IMR-90 (cell line): ENCODE measurements at places on chromosomes 5 and 9.

- no peak for DNase-seq
These were observed 199.0 kb upstream of the TARS1 start for GRCh38 chr5:33241802-33242201.

DNA sequence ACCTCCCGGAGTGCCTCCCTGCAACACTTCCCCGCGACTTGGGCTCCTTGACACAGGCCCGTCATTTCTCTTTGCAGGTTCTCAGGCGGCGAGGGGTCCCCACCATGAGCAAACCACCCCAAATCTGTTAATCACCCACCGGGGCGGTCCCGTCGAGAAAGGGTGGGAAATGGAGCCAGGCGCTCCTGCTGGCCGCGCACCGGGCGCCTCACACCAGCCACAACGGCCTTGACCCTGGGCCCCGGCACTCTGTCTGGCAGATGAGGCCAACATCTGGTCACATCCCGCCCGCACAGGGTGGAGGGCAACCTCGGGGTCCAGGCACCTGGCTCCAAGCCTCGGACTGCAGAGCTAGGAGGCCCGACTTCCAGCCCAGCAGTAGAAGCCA, 776 bp upstream of the TERT start:
- DNase-seq, result no peak

GRCh38 chr5:132766806-132767055, 10.3 kb downstream of the SEPTIN8 start:
- DNase-seq, result no peak

DNA sequence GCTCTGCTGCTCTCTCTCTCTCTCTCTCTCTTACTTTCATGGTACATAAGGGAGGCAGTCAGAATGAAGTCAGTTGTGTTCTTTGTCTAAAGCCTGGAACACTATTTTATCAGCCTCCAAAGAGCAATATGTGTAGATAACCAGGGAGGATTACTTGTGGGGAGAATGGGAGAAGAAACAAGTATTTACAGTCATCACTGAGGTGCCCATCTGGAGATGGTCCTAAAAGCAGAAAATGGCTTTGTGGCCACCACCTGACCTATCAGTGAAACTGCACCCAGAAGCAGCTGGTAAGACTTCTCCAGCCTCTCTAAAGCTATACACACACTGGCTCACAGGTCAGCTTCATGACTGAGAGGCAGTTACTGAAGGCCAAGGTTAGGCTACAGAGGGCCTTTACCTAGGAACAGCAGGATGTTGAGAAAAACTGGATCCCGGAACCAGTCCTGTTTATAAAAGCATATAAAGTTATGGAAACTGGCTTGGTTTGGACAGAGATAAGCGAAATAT, 75.1 kb downstream of the MRPS27 start:
- peak; percentile 61 for DNase-seq

- DNase-seq, result no peak
These were observed 18.2 kb downstream of the ASS1 start for GRCh38 chr9:130462685-130463540.

DNA sequence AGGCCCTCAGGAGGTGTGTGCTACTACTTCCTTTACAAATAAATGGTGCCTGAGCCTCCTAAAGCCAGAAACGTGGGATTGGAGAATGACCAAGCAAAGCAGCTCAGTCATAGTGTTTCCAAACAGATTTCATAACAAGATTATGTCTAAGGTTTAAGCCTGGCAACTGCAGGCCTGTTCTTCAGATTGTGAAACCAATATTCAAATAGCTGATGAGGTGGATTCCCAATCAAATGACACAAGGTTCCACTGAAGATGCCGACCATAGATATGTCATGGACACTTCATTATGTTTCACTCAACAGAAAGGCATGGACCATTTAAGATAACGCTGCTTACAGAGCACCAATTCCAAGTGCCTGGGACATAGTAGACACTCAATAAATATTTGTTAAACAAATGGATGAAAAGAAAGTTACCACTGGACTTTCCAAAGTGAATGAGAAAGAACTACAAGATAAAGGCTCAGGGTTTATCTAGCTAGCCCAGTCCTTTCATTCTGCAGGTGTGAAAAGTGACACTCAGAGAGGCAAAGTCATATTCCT, 189.5 kb downstream of the ACTL7B start:
- DNase-seq, result peak; percentile 2

GRCh38 chr5:158387499-158387898, 528.6 kb upstream of the CLINT1 start:
- no peak for DNase-seq

GRCh38 chr5:92713335-92713743, 867.7 kb downstream of the NR2F1-AS1 start:
- DNase-seq, result no peak

DNA sequence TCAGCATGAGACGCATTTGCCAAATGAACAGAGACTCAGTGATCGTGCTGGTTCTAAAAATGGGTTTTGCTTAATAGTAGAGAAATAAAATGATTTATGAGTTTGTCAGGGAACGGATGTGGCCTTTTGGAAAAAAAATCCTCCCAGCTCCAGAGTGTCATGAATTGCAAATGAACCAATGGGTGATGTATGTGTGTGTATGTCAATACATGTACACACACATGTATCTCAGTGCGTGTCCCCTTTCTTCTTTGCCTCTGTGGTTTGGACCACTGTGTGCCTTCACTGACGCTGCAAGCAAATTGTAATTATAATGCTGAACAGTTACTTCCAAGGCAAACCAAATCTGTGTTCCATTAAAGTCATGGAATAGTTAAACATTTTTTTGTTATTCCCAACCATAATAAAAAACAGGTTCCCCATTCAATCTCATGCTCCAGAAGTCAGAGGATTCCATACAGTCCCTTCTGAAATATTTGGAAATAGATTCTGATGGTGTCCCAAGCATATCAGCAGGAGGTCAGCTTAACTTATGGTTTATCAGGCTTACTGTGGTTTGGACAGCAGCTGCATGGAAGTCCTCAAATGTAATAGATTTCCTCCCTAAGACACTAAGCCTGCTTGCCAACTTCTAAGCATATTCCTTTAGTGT, 630.5 kb downstream of the ACTL7B start:
- DNase-seq, result no peak

DNA sequence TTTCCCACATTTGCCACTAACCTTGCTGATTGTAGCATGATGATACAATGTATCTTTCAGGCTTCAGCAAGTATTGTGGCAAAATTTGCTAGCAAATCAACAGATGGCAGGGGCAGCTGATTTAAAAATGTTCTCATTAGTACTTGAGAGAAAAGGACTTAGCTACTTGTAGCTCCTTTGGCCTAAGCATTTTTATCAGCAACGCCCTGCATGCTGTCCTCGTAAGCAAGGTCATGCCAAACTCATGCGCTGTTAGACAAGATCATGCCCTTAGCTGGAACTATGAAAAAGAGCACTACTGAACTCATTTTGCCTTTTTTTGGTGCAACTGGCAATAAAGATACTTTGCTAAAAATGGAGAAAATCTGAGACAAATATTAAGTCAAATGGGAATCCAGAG, 197.1 kb downstream of the ICE1 start:
- no peak for DNase-seq

- DNase-seq, result no peak
These were observed 6.4 kb upstream of the STARD4 start for GRCh38 chr5:111518777-111519176.

DNA sequence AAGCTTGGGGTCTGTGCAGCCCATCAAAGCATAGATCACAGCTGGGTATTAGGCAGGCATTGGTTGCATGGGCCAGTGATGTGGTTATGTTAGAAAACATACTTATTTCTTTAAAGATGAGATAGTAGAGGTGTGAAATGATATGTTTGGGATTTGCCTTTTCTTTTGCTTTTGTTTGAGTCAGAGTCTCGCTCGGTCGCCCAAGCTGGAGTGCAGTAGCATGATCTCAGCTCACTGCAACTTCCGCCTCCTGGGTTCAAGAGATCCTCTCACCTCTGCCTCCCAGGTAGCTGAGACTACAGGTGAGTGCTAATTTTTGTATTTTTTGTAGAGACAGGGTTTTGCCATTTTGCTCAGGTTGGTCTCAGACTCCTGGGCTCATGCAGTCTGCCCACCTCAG, 84.8 kb downstream of the PDE6A start:
- no peak for DNase-seq

DNA sequence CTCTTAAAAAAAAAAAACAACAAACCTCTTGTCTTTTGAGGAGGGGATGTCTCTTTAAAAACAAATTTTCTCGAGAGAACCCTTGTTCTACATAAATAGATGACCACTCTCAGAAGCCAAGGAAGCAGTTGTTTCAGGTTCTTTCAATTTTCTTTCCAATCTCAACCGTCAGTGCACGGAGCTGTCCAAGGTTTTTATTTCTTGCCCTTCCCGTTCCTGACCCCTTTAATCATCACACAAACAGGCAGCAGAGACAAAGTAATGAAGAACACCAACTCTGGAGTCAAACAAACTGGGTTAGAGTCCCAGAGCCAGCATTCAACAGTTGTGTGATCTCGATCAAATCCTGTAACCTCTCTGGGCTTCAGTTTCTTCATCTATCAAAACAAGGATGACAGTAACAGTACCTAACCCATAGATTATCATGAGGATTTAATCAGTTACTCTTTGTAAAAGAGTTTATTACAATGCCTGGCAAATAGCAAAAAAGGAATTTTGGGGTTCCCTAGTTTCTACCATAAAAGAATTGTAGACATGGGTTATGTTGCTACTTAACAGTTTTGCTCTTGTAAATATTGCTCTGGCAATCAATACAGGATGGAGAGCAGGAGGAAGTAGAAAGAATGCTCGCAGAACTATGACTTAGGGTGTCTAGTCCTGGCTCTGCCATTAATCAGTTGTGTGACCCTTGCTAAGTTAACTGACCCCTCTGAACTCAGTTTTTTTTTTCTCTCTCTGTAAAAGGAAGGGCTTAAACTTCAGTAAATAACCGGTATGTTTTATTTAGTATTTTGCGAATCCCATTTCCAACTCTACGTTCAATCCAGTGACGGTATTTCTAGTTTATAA, 1.0 kb upstream of the NIM1K start:
- peak; percentile 51 for DNase-seq

- peak; percentile 49 for DNase-seq
These were observed 128.0 kb downstream of the RASEF start for GRCh38 chr9:82934949-82935348.

DNA sequence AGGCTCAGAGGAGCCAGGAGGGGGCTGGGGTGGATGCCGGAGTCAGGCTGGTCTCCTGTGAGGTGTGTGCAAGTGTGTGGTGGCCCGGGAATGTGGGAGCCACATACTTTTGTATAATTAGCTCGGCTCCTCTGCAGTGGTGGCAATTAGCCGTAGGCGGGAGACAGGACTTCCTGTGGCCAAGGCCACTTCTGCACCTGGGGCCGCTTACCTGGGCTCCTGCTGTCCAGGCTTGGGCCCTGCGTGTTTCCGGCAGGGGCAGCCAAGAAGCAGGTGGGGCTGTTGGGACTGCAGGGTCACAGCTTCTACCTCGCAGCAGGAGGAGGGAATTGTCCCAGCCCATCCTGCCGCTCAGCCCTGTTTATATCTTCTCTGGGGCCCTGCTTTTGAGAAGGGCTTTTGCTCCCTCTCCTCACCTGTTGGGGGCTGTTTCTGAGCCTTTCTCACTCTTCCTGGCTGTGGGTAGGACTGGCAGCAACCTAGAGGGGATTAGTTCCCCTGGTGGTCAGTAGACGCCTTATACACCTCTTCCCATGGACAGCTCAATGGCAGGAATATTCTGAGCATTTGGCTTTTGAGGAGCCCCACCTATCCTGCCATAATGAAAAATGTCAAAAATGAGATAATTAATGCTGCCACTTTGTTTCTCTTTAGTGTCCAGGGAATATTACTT, 145.4 kb upstream of the PITX1 start:
- DNase-seq, result no peak

DNA sequence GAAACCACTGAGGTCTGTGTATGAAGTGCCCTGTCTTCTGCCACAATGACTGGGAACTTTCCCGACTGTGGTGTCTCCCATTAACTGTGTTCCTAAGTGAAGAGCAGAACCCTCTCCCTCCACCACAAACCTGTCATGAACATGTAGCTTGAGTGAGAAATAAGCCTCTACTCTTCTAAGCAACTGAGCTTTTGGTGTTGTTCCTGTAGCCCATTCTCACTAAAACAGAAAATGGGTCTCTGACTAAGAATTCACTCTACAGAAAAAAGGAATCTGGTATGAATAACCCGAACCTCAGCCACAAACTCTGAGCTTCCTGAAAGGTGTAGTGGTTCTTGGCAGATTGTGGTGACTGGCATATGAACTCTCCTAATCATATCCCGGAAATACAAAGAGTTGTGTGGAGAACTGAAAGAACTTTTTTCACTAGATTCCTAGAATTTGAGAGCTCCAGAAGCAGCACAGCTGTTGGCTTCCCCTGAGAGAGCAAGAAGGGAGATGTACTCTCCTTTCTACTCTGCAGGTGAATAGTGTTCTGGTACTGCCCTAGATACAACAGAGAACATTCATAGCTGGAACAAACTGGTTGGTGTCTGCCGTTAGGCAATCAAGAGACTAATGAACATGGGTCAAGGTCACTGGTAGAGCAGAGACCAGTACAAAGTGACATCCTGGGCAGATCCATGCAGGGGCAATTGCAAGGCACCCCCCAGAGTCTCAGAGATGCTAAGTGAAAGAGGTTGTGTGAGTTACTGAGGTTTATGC, 283.8 kb downstream of the PDE4D start:
- DNase-seq, result no peak

GRCh38 chr9:36154331-36154952, 14.7 kb upstream of the CCIN start:
- DNase-seq, result peak; percentile 71

DNA sequence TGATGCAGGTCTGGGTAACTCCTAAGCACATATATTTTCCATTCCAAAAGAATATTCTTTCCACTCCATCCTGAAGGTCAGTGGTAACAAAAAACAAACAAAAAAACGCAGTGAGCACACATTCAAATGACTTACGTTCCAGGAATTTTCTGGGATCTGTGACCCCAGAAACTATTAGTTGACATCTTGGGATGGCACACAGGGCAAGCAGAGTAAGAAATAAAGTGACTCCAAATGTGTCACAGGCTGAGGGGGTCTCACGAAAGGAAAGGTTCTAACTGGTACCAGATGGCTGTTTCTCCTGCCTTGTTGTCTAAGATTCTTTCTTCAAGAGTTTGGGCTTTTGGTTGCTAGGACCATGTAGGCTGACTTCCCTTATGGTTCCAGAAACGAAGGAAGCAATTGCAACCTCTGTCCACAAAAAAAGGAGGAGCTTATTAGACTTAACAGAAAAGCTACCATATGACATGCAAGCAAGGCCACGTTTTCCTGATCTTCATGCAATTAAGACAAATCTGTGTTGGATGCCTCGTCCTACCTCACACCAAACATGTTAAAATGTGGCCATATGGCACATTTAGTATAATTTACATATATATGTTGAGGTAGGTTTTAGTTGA, 32.7 kb downstream of the PTGS1 start:
- DNase-seq, result peak; percentile 52

DNA sequence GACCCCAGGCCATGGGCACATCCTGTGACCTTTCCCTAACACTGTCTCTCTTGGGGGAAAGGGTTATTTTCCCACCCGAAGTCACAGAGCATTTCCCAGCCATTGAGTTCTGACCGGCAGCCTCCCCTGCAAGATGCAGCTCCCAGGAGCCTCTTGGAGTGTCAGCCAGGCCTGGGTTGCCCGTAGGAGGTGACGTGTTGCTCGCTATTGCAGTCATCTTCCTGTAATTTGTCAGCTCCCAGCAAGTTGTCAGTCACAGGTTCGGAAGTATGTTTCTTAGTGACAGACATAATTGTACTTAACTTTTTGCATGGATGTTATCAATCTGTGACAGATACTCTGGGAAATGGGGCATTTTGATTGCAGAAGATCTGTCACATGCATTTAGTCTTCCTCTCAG, 74.5 kb downstream of the MVB12B start:
- DNase-seq, result no peak
